ENCODE measurements at places on chromosomes 13 and 19.

- DNase-seq, result peak; percentile 5
Measured at GRCh38 chr13:82976499-82976898, 905.8 kb downstream of the SLITRK1 start.

GRCh38 chr19:17183271-17183761 is 31.8 kb upstream of the USE1 start:
- DNase-seq, result no peak

DNA sequence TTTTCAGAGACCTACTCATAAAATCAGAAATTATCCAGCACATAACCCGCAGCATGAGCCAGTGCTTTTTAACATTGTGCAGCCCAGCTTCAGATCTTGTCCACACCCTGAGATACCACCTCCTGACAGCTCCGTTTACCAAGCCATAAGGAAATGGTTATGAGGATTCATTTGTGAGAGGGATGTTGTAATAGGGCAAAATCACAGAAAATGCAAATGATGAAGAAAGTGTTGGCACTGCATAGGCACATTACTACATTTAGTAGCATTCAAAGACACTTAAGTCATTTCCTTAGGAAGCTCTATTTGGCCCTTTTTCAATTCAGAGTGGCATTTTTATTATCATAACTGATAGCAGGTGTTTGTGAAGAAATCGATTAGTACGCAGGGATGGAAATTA is 277.5 kb downstream of the DNAJC15 start:
- peak; percentile 77 for DNase-seq

GRCh38 chr13:111506621-111507020 is 186.2 kb downstream of the TEX29 start:
- no peak for DNase-seq

GRCh38 chr19:917323-918151 is at the start of gene KISS1R:
Gene KISS1R (plus strand): TSS chr19:917333. CDS start chr19:917503, 170 bp downstream.
- DNase-seq, result no peak

GRCh38 chr13:49585220-49586157 is at the start of gene RCBTB1:
Gene RCBTB1 (minus strand): TSS chr13:49585558. CDS start chr13:49567279, 18,279 bp downstream.
- peak; percentile 44 for DNase-seq

GRCh38 chr19:48168689-48169088 is 1.5 kb downstream of the LIG1 start:
- DNase-seq, result no peak

DNA sequence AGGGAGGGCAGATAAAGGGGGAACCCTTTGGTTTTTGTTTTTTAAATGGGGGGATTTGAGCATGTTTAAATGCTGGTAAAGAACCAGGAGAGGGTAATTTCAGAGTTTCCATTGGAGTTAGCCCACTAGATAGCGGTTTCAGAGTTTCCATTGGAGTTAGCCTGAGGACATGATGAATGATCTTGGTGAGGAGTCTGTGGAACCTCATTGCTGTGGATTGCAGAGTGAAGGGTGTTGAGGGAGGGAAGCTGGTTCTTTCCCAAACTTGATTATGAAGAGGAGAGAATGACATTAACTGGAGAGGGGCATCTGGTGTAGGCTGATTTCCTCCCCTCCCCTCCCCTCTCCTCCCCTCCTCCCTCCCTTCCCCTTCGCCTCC is 5.0 kb downstream of the WASF3 start:
- DNase-seq, result peak; percentile 36

- DNase-seq, result no peak
Measured at GRCh38 chr13:91078093-91078679, 269.3 kb upstream of the MIR17HG start.

- no peak for DNase-seq
Measured at GRCh38 chr13:75333103-75333502, 148.9 kb downstream of the TBC1D4 start.

DNA sequence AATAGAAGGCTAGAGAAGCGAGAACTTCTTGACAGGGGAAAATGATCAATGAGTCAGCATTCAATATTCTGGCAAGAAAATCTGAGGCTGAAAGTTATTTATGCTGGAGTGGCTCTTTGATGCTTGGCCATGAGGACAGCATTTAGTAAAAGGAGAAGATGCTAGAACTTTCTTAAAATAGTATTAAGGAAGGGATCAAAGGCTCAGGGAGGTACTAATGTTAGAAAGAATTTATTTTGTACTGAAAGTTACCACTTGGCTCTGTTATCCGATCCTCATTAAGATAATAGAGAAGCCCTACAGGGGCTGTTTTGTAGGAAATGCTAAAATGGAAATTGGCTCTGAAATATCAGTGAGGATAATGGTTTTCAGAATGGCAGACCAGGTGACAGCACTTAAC is 1774.6 kb upstream of the PCDH20 start:
- DNase-seq, result peak; percentile 2

DNA sequence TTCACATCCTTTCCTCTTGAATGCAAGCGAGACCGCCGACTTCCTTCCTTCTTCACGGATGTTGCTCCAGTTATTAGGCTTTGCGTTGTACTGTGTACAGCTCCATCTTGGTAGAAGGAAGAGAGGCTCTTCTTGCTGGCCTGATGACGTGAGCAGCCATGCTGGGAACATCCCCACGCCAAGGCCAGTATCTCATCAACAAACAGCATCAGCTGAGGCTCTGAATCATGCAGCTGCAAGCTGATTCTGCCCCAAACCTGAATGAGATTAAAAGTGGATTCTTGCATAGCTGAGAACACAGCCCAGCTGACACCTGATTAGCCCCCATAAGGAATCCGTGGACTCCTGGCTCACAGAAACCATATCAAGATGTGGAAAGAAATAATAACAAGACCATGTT is 809.6 kb downstream of the EFNB2 start:
- no peak for DNase-seq

DNA sequence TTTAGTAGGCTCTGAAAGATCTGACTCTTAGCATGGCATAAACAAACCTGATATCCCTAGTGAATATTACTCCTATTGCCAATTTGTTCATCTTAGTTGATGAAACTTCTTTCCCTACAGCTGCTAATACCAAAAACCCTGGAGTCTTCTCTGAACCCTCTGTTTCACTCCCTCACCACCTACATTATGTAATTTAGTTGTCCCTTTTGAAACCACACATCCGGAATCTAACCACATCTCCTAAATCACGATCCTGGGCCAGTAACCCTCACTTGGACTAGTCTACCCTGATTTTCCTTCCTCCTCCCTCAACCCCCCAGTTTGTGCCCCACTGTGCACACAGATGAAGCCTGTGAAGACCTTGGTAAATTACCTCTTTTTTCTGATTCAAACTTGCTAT is 1.2 kb downstream of the ZNF256 start:
- DNase-seq, result no peak

DNA sequence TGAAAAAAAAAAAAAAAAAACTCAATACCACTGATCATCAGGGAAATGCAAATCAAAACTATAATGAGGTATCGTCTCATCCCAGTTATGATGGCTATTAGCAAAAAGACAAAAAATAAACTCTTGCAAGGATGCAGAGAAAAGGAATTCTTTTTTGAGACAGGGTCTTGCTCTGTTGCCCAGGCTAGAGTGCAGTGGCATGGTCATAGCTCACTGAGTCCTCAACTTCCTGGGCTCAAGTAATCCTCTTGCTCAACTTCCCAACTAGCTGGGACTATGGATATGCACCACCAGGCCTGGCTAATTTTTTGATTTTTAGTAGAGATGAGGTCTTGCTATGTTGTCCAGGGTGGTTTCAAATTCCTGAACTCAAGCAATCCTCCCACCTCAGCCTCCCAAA is 59.5 kb downstream of the MICU2 start:
- DNase-seq, result no peak

- no peak for DNase-seq
Measured at GRCh38 chr13:77065461-77066147, 38.6 kb upstream of the FBXL3 start.

- no peak for DNase-seq
Measured at GRCh38 chr19:35781650-35782049, 6.3 kb downstream of the ARHGAP33 start.

GRCh38 chr19:47132194-47132852 is 1.7 kb downstream of the SAE1 start:
- DNase-seq, result no peak

DNA sequence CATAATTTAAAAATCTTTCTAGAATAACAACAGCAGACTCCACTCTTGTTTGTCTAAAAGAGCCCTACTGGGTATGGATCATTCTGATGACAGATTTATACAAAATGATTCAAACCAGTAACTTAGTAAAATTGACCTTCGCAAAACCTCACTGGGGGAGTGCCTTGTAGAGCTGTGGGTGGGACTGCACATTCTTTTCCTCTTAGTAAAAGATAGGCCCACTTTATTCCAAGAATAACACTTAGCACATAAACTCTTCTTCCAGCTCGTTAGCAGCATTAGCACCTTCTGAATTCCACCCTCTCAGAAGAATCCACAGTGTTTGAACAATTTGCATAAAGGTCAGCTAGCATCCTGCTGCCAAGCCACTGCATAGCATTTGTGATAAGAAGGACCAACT is 106.8 kb downstream of the STOML3 start:
- peak; percentile 19 for DNase-seq

DNA sequence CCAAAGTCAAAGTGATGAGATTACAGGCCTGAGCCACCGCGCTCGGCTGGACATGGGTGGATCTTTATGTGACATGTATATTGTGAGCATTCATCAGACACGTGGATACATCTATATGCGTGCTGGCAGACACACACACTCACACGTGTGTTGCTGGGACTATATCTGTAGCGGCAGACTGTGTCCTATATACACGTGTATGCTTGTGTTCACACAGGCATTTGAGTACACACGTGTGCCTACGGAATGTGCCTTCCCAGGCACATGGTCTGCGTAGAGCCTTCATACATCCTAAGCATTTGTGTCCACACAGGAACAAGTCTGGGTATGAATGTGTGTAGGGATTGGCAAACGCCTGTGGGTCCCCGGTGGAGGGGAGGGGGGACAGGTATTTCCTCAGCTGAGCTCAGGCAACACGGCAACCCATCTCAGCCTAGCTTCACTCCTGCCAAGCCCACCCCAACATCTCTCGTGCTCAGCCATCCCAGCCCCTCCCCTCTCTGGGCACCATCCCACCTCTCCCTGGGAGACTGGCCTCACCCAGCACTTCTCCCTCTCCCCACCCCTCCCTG is 2.6 kb downstream of the UNC13A start:
- DNase-seq, result no peak

GRCh38 chr19:13712767-13713201 is 51.5 kb upstream of the MRI1 start:
- DNase-seq, result no peak

All from fibroblast of mammary gland (primary cell).